ENCODE measurements at places on chromosomes 5 and 9.
A peak's percentile ranks its signal among the peaks of the same experiment; 100 is the strongest.

- no peak for ATAC-seq
These were observed 222.0 kb upstream of the KLF4 start for GRCh38 chr9:107711542-107711941.

GRCh38 chr5:178637356-178638074 is 10.7 kb upstream of the CLK4 start:
- no peak for ATAC-seq

- peak; percentile 56 for ATAC-seq
These were observed 25.2 kb downstream of the SLC28A3 start for GRCh38 chr9:84315278-84315877.

DNA sequence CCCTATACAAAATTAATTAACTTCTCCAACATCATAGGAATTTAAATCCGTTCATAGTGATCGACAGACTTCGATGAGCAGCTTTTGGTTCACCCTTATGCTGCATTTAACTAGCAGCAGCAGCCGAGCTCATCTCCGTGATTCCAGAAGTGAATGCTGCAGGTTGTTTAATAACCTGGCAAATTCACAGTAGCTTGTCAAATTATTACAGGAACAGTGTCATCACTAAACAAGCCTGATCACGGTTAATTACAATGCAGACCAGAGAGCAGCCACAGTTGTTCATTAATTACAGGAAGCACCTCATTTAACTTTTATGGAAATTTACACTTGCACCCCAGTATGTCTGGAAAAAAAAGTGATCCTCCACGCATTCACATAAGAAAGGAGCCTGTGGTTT is 188.2 kb downstream of the BNC2 start:
- ATAC-seq: no peak

DNA sequence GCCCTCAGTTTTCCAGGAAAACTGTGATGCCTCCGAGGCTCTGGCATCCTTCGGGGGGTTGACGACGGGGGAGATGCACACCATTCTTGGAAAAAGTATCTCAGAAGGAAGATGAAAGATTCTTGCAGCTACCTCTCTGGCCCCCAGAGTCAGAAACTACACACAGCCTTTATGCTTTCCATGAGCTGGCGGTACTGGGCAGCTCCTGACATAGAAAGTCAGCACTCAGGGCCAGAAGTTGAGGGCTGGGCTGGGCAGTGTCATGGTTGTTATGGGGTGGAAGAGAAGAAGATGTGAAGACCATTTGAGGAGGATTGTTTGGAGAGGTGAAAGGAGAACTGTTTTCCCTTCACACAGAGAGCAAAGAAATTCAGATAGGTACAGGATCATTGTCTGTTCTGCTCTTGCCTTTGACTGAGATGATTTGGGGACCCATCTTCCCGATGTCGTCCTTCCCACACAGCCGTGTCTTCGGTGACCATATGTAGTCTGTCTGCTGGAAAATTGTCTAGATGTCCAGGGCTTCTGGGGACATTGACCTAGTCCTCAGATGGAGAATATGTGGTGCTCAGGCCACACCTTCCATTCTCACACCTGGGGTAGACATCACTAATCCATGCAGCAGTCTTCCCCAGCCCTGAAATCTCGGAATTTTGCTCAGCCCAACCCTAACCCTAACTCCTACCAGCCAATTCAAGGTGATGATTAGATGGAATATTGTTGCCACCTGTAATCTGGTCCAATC is 237.1 kb downstream of the CACNA1B start:
- ATAC-seq: no peak

DNA sequence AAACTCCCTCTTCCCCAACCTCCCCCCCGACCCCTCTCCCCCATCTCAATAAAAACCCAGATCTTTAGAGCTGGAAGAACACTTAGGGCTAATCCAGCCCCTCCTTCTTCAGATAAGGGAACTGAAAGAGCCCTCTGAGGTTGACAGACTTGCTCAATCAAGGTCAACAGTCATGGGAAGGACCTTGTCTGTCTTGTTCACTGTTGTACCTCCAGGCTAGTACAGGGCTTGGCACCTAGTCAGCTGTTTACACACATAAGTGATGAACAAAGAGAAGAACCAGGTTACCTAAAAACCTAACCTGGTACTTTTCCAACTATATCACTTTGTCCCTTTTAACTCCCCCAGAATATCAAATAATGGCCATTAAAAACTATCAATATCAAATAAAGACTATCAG is 2.4 kb downstream of the TTC39B start:
- no peak for ATAC-seq

GRCh38 chr5:96329886-96330529 is 103.0 kb downstream of the PCSK1 start:
- ATAC-seq: peak; percentile 91

GRCh38 chr9:20754556-20754955 is 70.5 kb downstream of the FOCAD start:
- ATAC-seq: no peak

DNA sequence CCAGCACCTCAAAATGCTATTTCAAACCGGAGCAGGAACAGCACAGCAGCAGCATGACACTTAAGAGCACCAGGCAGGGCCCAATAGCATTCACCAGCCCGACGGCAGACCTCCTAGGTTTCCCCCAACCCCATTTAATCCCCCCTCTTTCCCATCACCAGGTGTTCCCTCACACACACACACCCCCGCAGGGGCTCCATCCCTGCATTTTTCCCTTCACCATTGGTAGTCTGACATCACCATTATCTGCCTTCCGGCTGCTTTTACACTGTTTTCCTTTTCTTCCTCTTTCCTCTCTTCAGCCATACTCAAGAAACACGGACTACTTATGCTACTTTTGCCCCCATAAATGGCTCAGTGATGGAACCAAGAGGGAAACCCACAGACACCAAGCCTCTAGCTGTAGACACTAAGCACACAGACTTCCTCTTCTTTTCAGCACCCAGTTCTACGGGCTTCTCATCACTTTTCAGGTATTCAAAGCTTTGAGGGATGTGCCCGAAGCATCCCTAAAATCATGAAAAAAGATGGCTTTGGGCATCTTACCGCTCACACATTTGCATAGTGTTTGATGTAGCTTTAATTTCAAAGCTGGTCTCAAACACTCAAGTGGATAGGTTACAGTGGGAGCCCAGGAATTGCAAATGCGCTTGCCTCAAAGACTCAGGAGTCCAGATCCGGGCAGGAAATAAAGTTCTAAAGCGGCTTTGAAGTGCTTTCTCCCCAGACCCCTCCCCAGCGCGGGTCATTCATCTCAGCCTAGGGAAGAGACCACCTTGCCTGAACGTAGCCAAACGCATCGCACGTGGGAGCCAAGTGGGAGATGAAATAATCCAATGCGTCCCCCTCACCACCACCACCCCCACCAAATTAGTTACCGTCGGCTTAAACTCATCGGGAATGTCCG is 141.5 kb downstream of the TSSK1B start:
- no peak for ATAC-seq

DNA sequence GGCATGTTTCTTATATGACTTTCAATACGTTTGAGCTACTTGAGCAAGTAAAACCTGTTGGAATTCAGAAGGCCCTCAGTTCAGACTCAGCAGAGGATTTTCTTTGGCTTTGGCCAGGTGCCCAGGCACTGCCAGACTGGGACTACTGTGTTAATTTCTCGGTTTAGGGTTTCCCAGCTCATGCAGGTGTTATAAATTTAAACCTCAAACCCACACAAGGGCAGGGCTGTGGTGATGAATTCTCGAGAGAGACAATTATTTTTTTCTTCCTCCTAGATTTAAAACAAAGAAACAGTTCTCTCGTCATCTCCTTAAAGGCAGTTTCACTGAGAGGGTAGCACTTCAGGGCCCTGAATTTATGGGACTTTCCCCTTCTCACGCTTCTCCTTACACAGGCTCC is 406.0 kb upstream of the PIK3R1 start:
- ATAC-seq: no peak

- no peak for ATAC-seq
These were observed 487.4 kb upstream of the RIOK2 start for GRCh38 chr5:97670447-97670846.

DNA sequence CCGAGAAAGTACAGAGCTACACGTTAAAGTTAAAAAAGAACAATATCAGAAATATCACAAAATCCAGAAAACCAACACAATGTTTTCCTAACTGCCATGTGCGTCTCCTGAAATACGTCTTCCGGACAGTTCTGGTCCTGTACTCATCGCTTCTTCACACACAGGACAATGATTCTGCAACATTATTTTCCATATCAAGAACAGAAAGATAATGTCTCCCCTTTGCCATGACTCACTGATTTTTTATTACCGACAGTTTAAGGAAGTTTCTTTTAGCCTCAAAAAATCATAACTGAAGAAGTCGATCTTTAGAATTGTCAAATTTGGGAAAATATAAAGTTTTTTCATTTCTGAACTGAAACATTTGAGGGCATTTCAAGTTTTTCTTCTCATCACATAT is 2.5 kb downstream of the TBC1D9B start:
- ATAC-seq: no peak
